Neural crest cell (in vitro differentiated cells): ENCODE measurements at places on chromosomes 3 and 15. TPM values are rescaled to one million over a fixed set of nuclear protein-coding genes. Genes with fewer than 3 reads are reported as not detected.

DNA sequence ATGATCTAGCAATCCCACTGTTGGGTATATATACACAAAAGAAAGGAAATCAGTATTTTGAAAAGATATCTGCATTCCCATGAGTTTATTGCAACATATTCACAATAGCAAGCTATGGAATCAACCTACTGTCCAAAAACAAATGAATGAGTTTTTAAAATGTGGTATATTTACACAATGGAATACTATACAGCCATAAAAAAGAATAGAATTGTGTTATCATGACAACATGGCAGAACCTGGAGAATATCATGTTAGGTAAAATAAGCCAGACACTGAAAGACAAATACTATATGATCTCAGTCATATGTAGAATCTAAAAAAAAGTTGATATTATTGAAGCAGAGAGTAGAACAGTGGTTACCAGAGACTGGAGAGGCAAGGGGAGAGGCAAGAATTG is 732.6 kb downstream of the MCTP2 start:
- no peak for DNase-seq
- peaks cover 12% of the 10 kb centered on the region for H3K4me1 ChIP-seq
- H3K27me3 ChIP-seq, result no peaks in the 10 kb centered on the region
- no peak overlapping the region for H3K4me3 ChIP-seq

GRCh38 chr3:167895684-167896083 is 160.2 kb downstream of the SERPINI1 start:
- no peak overlapping the region for H3K27ac ChIP-seq
- no peak overlapping the region for H3K4me3 ChIP-seq
- no peaks in the 10 kb centered on the region for H3K27me3 ChIP-seq
- peaks cover 8% of the 10 kb centered on the region for H3K4me1 ChIP-seq
- no peaks in the 10 kb centered on the region for H3K36me3 ChIP-seq
- peak; percentile 10 for DNase-seq

DNA sequence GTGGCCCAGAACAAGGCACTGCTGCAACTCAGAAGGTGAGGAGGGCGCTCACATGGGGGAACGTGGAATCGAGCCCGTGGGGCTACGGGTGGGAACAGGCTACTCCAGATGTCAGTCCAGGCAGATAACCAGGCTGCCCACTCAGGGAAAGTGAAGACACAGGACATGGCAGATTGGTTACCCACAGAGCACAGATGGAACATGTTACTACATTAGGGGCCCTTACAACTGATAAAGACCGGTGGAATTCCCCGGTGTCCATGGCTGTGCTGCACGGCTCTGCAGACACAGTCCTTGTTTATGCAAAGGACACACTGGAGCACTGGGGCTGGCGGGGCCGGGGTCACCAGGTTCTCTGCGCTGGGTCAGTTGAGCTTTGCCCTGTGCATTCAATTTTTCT is 36.9 kb downstream of the PCSK6 start:
- H3K27ac ChIP-seq, result peak overlapping the region; percentile 53
- no peaks in the 10 kb centered on the region for H3K36me3 ChIP-seq
- no peak overlapping the region for H3K4me3 ChIP-seq
- H3K4me1 ChIP-seq, result peaks cover 29% of the 10 kb centered on the region
- DNase-seq, result no peak
- H3K27me3 ChIP-seq, result no peaks in the 10 kb centered on the region

The TMCO5A gene
- total RNA-seq, result not detected in 2 replicates

The CLDN16 gene
- not detected in 2 replicates for total RNA-seq

The SMCO1 gene
- not detected in 2 replicates for total RNA-seq
